ENCODE measurements at places on chromosomes 2 and 18. TPM values are rescaled to one million over a fixed set of nuclear protein-coding genes. Genes with fewer than 3 reads are reported as not detected.

- H3K27me3 ChIP-seq: no peaks in the 10 kb centered on the region
- no peak for DNase-seq
These were observed 26.2 kb downstream of the QPCT start for GRCh38 chr2:37370666-37371065.

DNA sequence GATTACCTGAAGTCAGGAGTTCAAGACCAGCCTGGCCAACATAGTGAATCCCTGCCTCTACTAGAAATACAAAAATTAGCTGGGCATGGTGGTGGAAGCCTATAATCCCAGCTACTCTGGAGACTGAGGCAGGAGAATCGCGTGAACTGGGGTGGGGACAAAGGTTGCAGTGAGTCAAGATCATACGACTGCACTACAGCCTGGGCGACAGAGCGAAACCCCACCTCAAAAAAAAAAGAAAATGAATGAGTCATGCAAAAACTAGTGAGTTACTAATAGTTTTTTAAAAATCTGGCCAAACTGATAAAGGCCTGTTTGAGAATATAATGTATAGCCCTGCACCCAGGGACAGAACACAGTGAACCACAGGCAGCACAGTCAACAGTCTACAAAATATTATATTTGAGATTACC, 17.5 kb downstream of the AFG3L2 start:
- no peak for DNase-seq
- peaks cover 13% of the 10 kb centered on the region for H3K36me3 ChIP-seq
- no peak overlapping the region for H3K4me3 ChIP-seq
- no peaks in the 10 kb centered on the region for H3K27me3 ChIP-seq

GRCh38 chr18:80171054-80171872, 62.2 kb downstream of the ADNP2 start:
- H3K27ac ChIP-seq: no peak overlapping the region
- H3K27me3 ChIP-seq: no peaks in the 10 kb centered on the region
- H3K36me3 ChIP-seq: no peaks in the 10 kb centered on the region
- peak; percentile 72 for DNase-seq
- H3K4me3 ChIP-seq: no peak overlapping the region

GRCh38 chr18:76844742-76845477, 22.6 kb downstream of the ZNF236 start:
- no peaks in the 10 kb centered on the region for H3K36me3 ChIP-seq
- H3K4me3 ChIP-seq: no peak overlapping the region
- peaks cover 27% of the 10 kb centered on the region for H3K4me1 ChIP-seq
- H3K27ac ChIP-seq: no peak overlapping the region

GALNT1 gene
- polyA plus RNA-seq: 24.8 TPM

SPOPL gene
- 3.7 TPM for polyA plus RNA-seq

RSAD2 gene
- polyA plus RNA-seq: 1.3 TPM

GRCh38 chr18:56402872-56403516, 235.4 kb downstream of the TXNL1 start:
- H3K36me3 ChIP-seq: no peaks in the 10 kb centered on the region
- no peak for DNase-seq
- no peak overlapping the region for H3K4me3 ChIP-seq
- H3K4me1 ChIP-seq: no peaks in the 10 kb centered on the region

HS1BP3 gene
- 15.4 TPM for polyA plus RNA-seq

GRCh38 chr2:5727235-5727634, 35.1 kb downstream of the SOX11 start:
- H3K4me3 ChIP-seq: no peak overlapping the region
- no peaks in the 10 kb centered on the region for H3K36me3 ChIP-seq
- no peaks in the 10 kb centered on the region for H3K4me1 ChIP-seq
- H3K27me3 ChIP-seq: peaks cover 10% of the 10 kb centered on the region

- H3K36me3 ChIP-seq: no peaks in the 10 kb centered on the region
- H3K27ac ChIP-seq: no peak overlapping the region
- DNase-seq: no peak
- no peaks in the 10 kb centered on the region for H3K4me1 ChIP-seq
- H3K4me3 ChIP-seq: no peak overlapping the region
- peaks cover 11% of the 10 kb centered on the region for H3K27me3 ChIP-seq
These were observed 68.9 kb downstream of the ZNF521 start for GRCh38 chr18:25282896-25283703.

GRCh38 chr2:230721712-230722111, 9.1 kb downstream of the CAB39 start:
- H3K4me3 ChIP-seq: no peak overlapping the region
- no peak for DNase-seq
- H3K27me3 ChIP-seq: no peaks in the 10 kb centered on the region
- H3K4me1 ChIP-seq: peaks cover 2% of the 10 kb centered on the region
- H3K36me3 ChIP-seq: peaks cover 2% of the 10 kb centered on the region

GRCh38 chr2:217788669-217789002, 214.2 kb downstream of the TNS1 start:
- H3K4me1 ChIP-seq: no peaks in the 10 kb centered on the region
- DNase-seq: no peak
- H3K36me3 ChIP-seq: no peaks in the 10 kb centered on the region
- no peaks in the 10 kb centered on the region for H3K27me3 ChIP-seq
- H3K27ac ChIP-seq: no peak overlapping the region
- H3K4me3 ChIP-seq: no peak overlapping the region

Measured in liver (tissue), 10 donors.